ENCODE measurements at places on chromosomes 4 and X.

DNA sequence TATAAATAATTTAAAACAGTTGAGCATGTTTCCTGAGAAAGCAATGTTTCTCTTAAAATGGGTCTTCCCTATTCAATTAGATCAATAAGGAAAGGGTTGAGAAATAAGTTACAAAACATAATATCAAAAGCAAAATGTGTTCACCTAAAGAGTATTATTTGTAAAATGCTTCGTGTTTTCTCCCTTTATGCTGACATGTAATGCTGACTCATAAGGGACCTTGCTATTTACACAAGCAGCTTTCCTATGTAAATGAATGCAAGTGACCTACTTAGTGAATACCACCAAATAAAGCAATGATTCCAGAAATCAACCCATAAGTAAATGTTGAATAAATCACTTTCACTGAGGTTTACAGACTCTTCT is 91.5 kb downstream of the ELOVL6 start:
- DNase-seq = no peak

- DNase-seq = no peak
Measured at GRCh38 chr4:173181848-173182247, 13.2 kb downstream of the GALNT7 start.

DNA sequence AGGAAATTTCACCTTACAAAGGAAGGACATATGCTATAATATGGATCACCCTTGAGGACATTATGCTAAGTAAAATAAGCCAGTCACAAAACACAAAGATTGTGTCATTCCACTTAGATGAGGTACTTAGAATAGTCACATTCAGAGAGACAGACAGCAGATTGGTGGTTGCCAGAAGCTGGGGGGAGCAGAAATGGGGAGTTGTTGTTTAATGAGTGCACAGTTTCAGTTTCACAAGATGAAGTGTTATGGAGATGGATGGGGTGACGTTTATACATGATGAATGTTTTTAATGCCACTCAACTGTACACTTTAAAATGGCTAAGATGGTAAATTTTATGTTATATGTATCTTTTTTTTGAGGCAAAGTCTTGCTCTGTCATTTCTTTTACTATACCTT is 14.8 kb upstream of the SPON2 start:
- DNase-seq = no peak

- DNase-seq = no peak
Measured at GRCh38 chr4:80185787-80186548, 11.3 kb upstream of the PRDM8 start.

GRCh38 chr4:18388039-18388438 is 366.5 kb upstream of the LCORL start:
- no peak for DNase-seq

All from RWPE2 (cell line).